Stimulated activated CD8-positive, alpha-beta memory T cell treated with anti-CD3 and anti-CD28 coated beads, Interleukin-4, amount 100 ng/mL, for 4 hours (primary cell): ENCODE measurements at places on chromosomes 11 and 22.

DNA sequence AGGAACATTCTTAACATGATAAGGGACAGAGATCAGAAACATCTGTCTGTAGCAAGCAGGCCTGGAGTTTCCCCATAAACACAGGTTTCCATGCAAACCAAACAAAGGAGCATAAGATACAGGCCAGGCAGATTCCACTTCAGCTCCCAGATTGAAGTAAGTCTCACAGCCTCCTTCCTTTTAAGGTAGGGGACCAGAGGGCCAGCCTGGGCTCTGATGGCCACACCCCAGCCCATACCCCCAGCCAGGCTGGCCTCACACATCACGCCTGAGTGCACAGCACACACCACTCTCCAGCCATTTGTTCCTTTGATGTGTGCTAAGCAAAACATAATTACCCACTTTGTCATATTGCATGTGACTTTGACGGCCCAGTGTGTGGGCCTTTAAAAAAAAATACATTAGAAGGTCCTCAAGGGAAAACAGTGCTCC lies 518.7 kb downstream of the NTM start:
- no peak for DNase-seq

- no peak for DNase-seq
Observed at GRCh38 chr11:61543606-61544306, 35.2 kb downstream of the LRRC10B start.

- no peak for DNase-seq
Observed at GRCh38 chr11:128948583-128948982, 5.9 kb upstream of the TP53AIP1 start.

DNA sequence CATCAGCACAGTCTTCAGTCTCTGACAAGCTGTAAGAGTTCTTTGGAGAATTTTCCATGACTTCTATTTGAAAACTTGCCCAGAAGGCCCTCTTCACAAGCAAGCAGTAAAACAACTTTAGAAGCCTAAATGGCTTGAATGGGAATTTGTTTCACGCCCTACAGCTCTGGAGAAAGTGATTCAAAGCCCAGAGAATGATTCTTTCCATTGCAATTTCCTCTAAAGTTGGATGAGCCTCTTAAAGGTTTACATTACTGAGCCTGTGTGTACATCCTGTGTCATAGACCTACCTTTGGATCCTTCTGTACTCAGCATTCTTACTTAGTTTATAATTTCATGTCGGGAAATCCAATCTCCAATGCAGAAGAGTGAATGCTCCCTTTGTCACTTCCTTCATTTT lies 6.8 kb upstream of the OR8B3 start:
- DNase-seq: no peak

DNA sequence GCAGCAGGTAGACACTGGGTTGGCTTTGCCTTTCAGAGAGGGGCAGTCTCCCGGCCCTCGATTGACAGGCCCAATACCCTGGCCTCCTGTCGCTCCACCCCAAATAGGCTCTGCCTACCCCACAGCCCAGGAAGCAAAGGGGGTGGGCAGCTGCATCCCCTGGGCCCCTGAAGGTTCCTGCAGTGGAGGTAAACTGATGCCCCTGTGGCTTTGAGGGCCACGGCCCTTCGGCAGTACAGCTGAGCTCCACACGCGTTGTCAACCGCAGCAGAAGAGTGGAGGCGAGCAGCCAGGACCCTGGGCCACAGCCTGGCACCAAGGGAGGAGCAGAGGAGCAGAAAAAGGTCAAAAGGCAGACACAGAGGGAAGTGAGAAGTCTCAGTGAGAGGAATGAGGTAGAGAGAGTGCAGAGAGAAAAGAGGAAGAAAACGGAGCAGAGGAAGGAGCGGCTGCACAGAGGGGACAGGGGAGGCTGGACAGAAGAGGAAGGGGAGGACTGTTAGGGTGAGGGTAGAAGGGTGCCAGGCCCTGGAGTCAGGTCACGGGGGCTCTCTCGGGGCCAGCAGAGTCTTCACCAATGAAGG lies 64.0 kb downstream of the SLC22A12 start:
- no peak for DNase-seq

DNA sequence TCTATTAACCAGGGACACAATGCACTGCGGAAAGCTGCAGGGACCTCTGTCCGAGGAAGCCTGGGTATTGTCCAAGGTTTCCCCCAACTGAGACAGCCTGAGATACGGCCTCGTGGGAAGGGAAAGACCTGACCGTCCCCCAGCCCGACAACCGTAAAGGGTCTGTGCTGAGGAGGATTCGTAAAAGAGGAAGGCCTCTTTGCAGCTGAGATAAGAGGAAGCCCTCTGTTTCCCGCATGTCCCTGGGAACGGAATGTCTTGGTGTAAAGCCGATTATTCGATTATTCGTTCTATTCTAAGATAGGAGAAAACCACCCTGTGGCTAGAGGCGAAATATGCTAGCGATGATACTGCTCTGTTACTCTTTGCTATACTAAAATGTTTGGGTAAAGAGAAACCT lies 5.2 kb downstream of the BET1L start:
- no peak for DNase-seq

DNA sequence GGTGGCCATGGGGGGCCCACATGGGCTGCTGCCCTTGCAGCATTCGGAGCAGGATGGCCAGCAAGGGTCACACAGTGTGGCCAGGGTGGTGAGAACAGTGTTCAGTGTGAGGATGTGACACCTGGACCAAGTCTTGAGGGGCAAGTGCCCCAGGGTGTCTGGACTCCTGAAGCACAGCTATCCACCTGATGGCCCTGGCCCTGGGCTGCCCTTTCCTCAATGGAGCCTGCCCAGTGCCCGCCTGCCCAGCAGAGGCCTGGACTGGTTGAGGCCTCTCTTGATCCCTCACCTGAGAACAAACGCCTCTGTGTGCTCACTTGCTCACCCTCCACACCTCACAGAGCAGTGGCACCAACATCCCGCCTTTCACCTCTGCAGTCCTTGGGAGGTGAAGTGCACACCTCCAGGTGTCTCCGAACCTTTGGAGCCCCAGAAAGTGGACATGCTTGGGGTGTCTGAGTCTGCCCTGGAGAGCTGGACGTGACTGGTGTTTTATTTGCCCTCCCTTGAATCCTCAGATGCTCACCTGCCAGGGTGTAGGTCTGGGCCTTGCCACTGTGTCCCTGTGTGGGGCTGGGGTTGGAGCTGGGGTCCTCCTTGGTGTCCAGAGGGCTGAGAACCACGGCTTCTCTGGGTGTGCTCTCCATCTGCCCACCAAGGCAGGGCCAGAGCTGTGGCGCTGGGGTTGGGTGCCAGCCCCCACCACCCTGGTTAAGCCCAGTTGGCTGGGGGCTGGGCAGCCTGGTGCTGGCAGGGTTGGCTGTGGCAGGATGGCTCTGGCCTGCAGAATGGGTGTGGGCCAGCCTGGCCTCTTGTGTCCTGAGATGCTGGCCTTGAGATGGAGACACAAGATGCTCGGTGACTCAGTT lies 3.8 kb upstream of the MUC2 start:
- no peak for DNase-seq

DNA sequence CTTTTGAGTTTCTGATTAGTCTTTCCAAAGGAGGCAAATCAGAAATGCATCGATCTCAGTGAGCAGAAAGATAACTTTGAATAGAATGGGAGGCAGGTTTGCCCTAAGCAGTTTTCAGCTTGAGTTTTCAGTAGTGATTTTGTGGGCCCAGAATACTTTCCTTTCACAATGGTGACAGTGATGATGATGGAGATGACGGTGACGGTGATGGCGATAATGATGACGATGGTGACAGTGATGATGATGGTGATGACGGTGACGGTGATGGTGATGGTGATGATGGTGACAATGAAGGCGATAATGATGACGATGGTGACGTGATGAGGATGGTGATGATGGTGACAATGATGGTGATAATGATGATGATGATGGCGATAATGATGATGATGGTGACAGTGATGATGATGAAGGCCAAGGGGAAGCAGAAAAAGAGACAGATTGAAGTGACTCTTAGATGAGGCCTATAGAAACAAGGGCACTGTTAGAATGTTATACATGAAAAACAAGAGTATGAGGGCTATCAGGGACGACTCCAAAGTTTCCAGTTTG lies 153.4 kb upstream of the B3GAT1 start:
- DNase-seq: no peak

GRCh38 chr22:22086501-22087158 lies 104.0 kb upstream of the TOP3B start:
- DNase-seq: no peak

GRCh38 chr11:38278457-38279141 lies 1680.6 kb upstream of the RAG2 start:
- no peak for DNase-seq

DNA sequence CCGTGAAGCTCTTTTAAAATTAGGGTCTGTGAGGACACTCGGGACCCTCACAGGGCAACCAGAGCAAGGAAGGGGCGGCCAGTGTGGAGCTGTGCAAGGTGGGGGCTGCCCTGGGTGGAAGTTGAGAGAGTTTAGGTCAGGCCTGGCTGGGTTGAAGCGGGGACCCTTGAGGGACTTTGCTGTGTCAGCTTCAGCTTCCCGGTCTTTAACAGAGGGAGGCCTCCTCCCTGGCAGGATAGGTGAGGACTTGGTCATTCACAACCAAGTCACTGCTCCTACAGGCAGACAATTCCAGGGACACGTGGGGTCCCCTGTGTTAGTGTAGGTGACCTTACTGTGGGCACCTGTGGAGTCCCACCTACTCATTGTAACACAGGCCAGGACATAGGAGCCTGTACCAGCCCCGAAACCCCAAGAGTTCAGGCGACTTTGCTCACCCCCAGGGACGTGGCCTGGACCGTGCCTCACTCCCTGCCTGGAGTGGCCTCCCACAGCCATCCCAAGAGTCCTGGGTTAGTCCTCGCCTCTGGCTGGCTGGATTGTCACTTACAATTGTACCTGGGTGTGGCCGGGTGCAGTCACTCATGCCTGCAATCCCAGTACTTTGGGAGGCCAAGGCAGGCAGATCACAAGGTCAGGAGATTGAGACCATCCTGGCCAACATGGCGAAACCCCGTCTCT lies 18.8 kb upstream of the ARHGAP8 start:
- DNase-seq: no peak

DNA sequence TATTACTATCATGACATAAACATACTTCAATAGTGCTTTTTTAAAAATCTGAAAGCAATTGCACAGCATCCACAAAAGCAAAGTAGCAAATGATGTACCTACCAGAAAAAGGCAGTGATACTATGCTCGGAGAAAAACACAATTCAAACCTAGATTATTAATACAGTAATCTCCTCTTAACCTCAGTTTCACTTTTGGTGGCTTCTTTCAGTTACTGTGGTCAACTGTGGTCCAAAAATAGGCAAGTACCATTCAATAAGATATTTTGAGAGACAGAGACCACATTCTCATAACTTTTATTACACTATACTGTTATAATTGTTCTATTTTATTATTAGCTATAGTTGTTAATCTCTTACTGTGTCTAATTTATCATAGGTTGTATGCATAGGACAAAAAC lies 20.8 kb downstream of the KCNA4 start:
- no peak for DNase-seq

- no peak for DNase-seq
Observed at GRCh38 chr22:48496226-48496845, 1331.3 kb downstream of the BRD1 start.

DNA sequence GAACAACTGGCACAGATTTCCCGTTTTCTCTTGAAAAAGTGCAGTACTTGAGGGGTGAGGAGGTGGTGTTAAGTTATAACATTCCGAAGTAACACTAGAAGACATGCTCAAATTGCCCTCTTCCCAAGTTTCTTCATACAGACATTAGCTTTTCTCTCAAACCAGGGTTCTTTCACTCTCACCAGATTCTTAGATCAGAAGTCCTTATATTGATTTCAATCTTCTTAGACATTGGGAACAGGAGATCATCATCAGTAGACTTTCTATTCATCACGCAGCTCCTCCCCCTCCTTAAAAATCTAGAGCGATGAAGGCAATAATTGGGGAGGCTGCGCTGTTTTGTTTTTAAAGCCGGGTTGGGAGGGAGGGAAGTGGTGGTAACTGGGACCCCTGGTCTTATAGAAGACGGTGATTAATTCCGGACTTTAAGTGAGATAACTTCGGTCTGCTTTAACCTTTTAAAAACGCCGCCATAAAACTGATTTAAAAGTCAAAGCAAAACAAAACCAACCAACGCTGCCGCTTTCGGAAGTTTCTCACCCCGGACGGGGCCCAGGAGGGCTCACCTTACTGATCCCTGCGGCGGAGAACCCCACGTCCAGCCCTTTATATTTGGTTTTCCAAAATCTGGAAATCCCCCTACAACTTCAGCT lies 665 bp downstream of the USP28 start:
- DNase-seq: no peak

- no peak for DNase-seq
Observed at GRCh38 chr11:94595076-94595475, 27.9 kb downstream of the PIWIL4 start.

- DNase-seq: no peak
Observed at GRCh38 chr11:56817661-56818060, 69.2 kb upstream of the OR9G4 start.

GRCh38 chr11:61820174-61820573 lies 3.4 kb upstream of the FADS1 start:
- no peak for DNase-seq

DNA sequence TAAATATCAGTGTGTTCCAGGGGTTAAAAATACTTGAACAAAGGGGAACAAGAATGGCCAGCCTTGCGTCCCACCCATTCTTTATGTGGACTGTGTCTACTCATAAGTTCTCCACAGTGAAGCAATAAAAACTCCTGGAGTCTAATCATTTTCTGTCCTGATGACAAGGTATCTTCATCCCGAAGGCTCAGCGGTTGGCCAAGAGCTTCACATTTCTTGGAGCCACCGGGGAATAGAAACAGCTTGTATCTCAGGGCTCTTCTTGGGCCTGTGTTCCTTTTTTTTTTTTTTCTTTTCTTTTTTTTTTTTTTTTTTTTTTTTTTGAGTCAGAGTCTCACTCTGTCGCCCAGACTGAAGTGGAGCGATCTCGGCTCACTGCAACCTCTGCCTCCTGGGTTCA lies 36.8 kb upstream of the ADORA2A start:
- no peak for DNase-seq

GRCh38 chr11:11534981-11535380 lies 86.8 kb downstream of the GALNT18 start:
- no peak for DNase-seq

- peak; percentile 57 for DNase-seq
Observed at GRCh38 chr22:44625981-44626687, 75.9 kb upstream of the PRR5 start.

GRCh38 chr11:13114566-13115379 lies 105.7 kb downstream of the RASSF10 start:
- no peak for DNase-seq

DNA sequence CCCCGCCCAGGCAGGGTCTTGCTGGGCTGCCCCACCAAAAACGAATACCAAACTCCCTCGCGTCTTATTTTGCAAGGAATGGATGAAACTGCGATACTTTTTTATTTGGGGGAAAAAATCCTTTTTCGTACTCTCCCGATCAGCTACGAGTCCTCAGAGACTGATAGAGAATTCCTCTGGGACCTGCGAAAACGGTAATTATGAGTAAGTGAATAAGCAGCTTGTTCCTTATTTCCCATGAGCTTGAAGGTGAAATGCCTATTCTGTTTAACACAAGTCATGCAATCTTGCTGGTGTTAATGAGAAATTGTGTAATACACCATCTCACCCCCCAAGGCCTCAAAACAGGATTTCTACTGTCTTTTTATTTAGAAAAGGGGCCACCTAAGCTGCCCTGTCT lies 5.5 kb downstream of the GRK3 start:
- no peak for DNase-seq
